ENCODE measurements at places on chromosomes 2 and 18.

GRCh38 chr2:199716807-199717586 lies 134.0 kb downstream of the FTCDNL1 start:
- no peak for DNase-seq

GRCh38 chr2:38605298-38605830 lies 2.6 kb upstream of the HNRNPLL start:
- no peak for DNase-seq

GRCh38 chr2:39020383-39020782 lies 100.5 kb downstream of the SOS1 start:
- no peak for DNase-seq

DNA sequence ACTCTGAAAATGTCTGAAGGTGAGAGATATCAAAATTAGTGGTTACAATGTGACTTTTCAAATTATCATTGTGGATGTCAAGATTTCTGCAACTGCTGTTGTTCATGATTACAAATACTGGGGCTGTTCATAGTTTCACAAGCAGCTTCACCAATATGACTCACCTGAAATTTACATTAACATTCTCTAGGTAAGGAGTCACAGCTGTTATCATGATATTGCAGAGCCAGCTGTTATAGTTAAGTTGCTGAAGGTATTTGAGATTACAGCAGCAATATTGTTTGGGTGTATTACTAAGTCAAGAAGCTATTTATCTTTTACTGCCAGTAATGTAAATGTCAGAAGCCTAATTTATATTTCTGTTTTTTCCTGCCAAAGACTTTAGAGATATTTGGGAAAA lies 140.0 kb downstream of the MC4R start:
- DNase-seq = no peak

GRCh38 chr2:112959109-112959812 lies 18.5 kb upstream of the IL36G start:
- DNase-seq = no peak

- no peak for DNase-seq
Measured at GRCh38 chr2:9815844-9816279, 27.4 kb upstream of the TAF1B start.

DNA sequence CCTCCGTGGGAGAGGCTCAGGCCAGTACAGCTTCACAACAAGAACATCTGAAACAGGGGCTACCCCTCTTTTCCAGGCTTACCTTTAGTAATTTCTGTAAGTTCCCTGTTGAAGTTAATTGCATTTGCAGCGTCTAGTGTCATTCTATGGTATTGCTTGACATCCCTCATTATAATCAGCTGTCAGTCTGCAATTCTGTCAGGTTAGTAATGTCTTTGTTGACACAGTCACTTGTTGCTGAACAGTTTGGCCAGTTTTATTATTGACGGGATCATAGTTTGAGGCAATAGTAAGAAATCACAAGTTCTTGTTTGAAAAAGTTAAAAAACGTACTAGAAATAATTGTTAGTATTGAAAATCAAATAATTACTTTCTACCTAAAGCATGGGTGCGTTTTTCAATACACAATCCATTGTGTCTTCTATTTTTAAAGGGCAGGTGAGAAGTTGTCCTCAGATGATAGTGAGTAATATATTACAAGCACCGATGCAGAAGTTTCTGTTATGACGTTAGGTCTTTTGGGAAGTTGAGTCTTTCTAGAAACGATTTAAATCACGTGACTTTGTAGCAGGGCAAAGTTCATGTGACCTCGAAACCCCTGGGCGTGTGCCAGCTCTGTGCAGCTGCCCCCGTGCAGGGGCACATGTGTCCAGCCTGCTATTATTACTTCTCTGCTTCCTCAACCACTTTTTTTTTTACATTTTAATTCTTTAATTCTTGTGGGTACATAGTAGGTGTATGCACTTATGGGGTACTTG lies 49.5 kb upstream of the MBP start:
- DNase-seq = no peak

GRCh38 chr2:221505605-221506004 lies 66.5 kb downstream of the EPHA4 start:
- DNase-seq = no peak

DNA sequence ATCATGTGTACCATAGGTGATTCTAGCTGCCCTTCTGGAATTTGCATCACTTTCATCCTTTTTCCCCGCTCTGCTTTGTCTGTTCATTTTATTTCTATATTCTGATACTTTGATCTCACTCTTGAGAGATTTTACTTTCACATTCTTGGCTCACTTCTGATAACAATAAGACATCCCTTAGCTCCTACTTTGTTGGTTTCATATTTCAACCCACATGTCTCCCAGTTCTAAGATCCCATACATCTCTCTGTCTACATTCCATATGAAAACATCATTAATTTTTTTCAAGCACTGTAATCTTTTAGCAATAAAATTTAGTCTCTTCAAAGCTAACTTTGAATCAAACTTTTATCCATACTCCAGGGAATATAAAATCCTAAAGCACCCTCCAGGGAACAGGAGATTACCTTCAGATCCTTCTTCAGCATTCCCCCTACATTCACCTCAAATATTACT lies 75.6 kb downstream of the COL3A1 start:
- no peak for DNase-seq

- DNase-seq = no peak
Measured at GRCh38 chr2:201959198-201959597, 74.5 kb upstream of the FZD7 start.

- DNase-seq = no peak
Measured at GRCh38 chr2:230627806-230628724, 84.6 kb upstream of the CAB39 start.

- no peak for DNase-seq
Measured at GRCh38 chr2:20624884-20625485, 25.9 kb downstream of the HS1BP3 start.

- DNase-seq = no peak
Measured at GRCh38 chr2:240564561-240565332, 3.5 kb upstream of the RNPEPL1 start.

DNA sequence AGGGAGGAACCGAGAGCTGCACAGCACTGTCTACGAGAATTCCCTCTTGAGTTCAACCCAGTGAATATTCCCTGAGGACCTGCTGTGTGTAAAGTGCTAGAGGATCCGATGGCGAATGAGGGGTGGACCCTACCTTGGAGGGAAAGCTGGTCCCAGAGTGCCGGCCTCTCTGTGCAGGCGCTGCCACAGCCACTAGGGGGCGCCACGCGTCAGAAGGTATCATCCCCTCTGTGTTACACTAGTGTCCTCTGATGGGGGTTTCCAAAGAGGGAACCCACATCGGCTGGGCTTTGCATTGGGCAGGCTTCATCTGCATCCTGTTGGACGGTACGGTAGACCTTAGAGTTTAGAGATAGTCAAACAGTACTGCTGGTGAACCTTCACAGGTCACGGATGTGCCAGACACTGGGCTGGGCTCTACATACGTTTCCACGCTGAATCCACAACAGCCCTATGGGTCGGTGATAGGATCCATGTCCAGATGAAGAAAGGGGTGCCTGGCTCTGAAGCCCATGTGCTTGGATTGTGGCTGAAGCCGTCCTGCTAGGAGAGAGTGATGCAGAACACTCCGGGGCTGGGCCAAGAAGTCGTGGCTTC lies 39.0 kb downstream of the COA5 start:
- DNase-seq = peak; percentile 71

GRCh38 chr2:10658041-10658913 lies 31.5 kb downstream of the NOL10 start:
- no peak for DNase-seq

GRCh38 chr2:169065422-169065821 lies 3.9 kb upstream of the DHRS9 start:
- DNase-seq = no peak

DNA sequence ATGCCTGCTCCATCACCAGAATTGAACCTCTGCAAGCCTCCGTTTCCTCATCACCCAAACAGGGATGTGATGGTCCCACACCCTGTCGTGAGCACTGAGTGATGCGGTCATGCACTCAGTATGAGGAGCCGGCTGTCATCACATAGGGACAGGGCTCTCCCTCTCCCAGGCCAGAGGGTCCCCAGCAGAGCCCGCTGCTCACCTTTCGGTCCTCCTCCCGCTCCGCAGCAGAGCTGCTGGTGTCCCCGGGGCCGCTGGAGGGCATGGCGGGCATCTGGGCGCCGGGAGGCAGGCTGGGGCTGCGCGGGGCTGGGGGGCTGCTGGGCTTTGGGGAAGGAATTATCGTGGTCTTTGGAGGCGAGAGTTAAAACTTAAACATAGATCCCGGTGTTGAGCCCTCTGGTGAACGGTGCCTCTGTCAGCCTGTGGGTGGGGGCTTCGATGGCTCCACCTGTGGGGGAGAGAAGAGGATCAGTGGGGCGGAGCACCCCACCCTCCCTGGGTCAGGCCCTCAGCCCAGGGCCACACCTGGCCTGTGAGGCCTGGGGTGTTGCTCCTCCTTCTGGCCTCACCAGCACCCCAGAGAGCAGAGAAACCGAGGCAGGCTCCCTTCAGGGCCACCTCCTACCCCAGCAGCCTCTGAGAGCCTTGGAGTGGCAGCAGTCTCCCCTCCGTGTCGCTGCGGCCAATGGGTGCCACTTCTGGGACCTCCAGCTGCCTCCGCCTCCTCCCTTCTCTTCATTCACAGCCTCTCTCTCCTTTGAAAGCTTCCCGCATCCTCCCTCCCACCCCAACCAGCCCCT lies 27.8 kb downstream of the DNMT3A start:
- no peak for DNase-seq

DNA sequence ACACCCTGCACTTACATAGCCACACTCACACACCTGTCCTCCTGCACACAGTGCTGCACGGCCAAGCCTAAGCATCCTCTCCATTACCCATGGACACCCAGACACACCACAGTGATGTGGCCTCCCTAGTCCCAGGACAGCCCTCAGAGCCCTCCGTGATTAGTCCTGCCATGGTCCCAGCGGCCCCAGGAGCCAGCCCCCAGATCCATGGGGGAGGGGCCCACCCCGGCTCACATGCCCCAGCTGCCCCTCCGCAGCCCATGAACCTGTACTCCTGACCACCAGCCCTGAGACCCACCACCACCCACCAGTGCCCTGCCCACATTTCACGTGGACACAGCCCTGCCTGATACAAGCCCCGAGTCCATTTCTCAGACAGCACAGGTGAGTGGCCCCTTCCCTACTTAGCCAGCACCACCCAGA lies 8.1 kb upstream of the DUSP2 start:
- DNase-seq = no peak

- DNase-seq = no peak
Measured at GRCh38 chr2:129135017-129135416, 816.3 kb upstream of the HS6ST1 start.

GRCh38 chr2:187951470-187952218 lies 340.0 kb upstream of the GULP1 start:
- DNase-seq = no peak

DNA sequence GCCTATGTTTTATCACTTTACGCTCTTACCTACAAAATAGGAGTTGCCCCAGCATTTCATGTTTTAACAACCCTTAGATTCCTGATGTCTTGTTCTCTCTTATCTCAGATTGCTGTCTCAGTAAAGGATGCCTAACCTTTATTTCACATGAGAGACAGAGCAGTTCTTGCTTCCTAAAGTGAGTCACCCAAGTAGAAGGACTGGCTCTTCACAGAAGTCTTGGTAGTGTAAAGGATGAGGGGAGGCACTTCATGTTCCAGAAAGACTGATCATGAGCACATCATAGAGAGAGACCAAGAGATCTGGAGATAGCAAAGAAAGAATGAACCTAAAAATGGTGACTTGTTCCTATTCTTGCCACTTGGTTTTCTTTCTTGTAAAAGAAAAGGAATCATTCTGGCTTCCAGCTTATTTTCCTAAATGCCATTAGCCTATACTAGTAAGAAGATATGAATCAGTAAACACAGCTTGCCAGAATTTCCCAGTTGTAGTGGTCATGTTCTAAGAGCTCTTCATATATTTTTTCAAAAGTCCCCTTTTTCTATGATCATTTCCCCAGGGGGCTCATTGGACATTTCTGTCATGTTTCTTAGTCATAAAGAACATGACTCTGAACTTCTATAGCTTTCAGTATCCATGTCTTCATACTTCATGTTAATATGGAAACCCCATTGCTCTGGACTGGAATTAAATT lies 54.9 kb downstream of the MAPRE2 start:
- DNase-seq = no peak

DNA sequence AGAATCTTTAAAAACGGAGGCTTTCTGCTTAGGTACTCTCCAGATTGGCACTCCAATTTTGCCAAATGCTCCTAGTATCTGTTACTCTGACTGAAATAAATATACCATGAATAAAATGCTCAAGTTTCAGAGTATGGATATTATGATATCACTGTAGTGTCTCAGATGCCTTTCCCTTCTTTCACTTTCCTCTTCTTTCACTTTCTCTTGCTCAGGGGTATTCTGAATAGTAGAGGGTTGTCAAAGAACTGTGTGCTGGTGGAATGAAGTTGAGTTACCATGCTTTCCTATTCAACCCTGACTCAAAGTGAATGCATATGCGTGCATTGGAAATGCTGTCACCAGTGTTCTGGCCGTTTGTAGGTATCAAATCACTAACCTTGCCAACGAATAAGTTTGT lies 1015.2 kb upstream of the FANCL start:
- DNase-seq = no peak

DNA sequence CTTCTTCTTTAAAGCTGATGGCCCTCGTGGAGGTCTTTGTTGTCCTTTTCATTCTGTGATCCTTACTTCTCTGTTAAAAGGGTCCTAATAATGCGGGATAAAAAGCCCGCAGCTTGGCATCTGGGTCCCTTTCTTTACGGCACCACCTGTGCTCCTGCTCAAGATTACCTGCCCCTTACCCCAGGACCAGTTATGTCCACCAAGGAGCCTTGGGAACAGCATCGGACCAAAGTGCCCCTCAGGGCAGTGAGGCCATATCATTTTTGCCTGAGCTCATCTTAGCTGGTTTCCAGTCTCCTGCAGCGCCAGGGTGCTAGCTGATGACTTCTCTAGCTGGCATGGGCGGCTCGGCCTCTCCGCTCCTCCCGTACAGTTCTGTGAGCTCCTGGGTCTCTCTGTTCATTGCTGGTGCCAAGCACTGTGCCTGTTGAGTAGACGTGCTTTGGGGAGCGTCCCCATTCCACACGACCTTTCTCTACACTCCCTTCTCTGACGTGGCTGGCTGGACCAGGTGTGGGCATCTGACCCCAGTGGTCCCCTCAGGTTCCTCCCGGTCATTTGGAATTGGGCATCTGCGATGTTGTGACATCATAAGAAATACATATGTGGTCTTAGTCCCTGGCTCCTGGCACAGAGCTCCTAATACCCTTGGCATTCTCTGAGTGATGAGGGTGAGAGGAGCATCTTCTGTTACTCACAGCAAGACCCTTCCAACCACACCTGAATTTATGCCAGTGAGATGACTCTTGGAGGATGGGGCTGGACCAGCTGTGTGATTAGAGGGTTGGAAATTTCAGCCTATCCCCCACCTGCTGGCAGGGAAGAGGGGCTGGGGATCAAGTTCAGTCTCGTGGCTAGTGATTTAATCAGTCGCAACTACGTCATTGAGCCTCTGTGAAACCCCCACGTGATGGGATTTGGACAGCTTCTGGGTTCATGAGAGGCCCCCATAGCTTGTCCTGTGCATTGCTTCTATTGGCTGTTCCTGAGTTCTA lies 134.2 kb upstream of the HS6ST1 start:
- DNase-seq = no peak

- no peak for DNase-seq
Measured at GRCh38 chr18:670522-670921, 13.1 kb downstream of the TYMS start.

- no peak for DNase-seq
Measured at GRCh38 chr2:31222071-31222470, 4.8 kb upstream of the CAPN14 start.

Data from activated naive CD4-positive, alpha-beta T cell (primary cell).